Cardiac ventricle fibroblast (primary cell): ENCODE measurements at places on chromosomes 3 and 15. TPM values are rescaled to one million over a fixed set of nuclear protein-coding genes. Genes with fewer than 3 reads are reported as not detected.

The RPS17 gene
- total RNA-seq = 1,791 and 1,899 TPM in 2 replicates

The SLC2A2 gene
- total RNA-seq = not detected in 2 replicates

The GHSR gene
- not detected in 2 replicates for total RNA-seq

The CASR gene
- not detected in 2 replicates for total RNA-seq

The DGKG gene
- total RNA-seq = 0.25 TPM in 1 of 2 replicates, not detected in the other
